ENCODE measurements at places on chromosomes 3 and 15.
A peak's percentile ranks its signal among the peaks of the same experiment; 100 is the strongest.

DNA sequence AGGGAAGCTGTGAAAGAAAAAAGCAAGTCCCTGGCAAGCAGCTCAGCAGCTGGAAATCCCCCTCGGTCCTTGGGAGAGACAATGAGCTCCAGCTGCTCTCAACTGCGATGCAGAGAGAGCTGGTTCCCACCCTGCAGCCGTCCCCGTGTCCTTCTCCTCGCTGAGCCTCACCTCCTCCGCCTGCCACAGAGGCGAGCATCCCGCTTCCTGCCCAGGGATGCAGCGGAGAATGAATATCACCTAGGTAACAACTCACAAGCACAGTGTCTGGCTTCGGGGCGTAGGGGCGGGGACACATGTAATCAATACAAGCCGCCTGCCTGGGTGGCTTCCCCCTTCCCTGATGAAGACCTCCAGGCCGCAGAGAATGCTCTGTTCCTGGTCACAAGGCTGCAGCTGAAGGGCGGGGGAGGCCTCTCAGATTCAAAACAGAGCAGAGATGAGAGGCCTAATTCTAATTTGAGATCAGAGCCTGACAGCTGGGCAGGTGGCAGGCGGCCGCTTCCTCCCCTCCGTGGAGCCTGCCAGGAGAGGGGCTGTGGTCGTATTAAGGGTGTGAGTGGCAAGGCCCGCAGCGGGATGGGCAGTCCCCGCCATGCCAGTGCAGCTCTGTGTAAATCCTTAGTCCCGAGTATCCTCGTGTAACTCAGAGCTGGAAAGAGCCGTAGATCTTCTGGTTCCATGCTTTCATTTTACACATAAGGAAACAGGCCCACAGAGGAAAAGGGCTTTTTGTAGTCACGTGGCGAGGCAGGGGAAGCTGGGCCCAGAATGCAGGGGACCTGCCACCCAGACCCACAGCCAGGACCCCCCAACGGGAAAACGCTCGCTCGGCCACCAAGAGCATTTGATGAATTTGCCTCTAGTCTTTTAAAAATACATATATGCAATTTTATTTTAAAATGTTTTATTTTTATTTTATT, 24.3 kb downstream of the ZDHHC19 start:
- no peak for DNase-seq

- no peak for DNase-seq
Observed at GRCh38 chr3:193240850-193241706, at the start of gene PLAAT1. PLAAT1 (plus strand) TSS chr3:193241222; CDS start chr3:193255651, 14,429 bp downstream.

- no peak for DNase-seq
Observed at GRCh38 chr3:119356646-119357045, 62.5 kb downstream of the ARHGAP31 start.

GRCh38 chr15:81182756-81183438, 13.8 kb upstream of the IL16 start:
- no peak for DNase-seq

- no peak for DNase-seq
Observed at GRCh38 chr15:40767838-40768500, 1.8 kb upstream of the C15orf62 start.

DNA sequence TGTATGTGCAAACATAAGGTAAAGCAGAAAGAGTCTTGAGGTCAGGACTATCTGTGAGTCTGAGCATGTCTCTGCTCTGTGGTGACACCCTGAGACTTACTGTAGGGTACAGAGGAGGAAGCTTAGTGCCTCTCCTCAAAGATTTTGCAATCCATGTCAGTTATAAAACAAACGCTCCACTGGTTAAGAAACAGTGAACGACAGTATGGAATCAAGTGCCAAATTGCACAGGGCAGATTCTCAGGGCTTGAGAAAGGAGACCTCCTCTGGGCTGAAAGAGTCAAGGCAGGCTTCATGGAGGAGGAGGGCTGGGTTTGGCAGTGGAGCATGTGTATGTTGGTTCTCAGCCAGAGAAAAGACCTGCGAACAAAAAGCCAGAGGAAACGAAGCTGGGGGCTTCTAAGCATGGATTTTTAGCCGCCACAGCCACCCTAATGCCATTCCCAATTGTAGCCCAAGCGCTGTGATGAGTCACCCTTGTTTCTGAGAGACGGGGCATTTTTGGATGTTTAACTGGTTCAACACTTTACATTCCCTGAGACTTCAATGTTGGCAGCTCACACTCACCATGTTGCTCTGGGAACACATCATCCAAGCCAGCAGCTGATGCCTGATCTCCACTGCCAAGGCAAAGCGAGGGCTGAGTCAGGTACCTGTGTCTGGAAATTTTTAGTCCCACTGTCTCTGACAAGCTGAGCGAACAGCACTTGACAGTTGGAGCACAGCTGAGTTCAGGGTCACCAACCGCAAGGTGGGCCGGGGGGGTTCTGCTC, 3.4 kb upstream of the DGKG start:
- peak; percentile 35 for DNase-seq

- DNase-seq, result no peak
Observed at GRCh38 chr3:32626631-32627030, 56.0 kb upstream of the DYNC1LI1 start.

GRCh38 chr15:92541291-92542200, 114.0 kb downstream of the FAM174B start:
- no peak for DNase-seq

GRCh38 chr15:59247364-59247763, 40.7 kb downstream of the LDHAL6B start:
- peak; percentile 72 for DNase-seq
